ENCODE measurements at places on chromosomes 1 and 21.

GRCh38 chr1:153698923-153699714 is 20.6 kb downstream of the NPR1 start:
- no peak for DNase-seq

- DNase-seq: no peak
Observed at GRCh38 chr1:215807911-215808436, 240.9 kb downstream of the KCTD3 start.

DNA sequence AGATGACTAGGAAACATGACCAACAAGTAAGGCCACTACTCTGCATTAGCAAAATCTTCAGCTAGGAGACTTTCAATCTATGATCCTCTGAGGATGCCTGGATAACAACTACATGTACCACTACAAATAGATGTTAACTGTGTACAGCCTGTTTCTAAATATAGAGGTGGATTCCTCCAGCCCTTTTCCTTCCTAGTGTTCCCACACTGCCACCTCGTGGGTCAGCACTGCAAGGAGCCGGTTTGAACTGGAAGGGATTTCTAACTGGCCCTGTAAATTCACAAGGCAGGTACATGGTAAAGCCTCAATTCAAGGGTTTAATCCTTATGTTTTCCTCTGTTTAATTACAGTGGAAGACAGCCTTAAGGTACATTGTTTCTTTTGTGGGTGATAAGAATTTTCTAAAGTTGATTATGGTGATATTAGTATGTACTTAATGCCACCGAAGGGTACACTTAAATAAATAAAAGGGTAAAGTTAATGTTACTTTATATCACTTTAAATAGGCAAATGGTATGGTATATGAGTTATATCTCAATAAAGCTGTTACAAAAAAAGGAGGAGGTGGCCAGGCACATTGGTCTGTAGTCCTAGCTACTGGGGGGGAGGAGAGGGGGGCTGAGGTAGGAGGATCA is 14.4 kb downstream of the SMYD3 start:
- no peak for DNase-seq

DNA sequence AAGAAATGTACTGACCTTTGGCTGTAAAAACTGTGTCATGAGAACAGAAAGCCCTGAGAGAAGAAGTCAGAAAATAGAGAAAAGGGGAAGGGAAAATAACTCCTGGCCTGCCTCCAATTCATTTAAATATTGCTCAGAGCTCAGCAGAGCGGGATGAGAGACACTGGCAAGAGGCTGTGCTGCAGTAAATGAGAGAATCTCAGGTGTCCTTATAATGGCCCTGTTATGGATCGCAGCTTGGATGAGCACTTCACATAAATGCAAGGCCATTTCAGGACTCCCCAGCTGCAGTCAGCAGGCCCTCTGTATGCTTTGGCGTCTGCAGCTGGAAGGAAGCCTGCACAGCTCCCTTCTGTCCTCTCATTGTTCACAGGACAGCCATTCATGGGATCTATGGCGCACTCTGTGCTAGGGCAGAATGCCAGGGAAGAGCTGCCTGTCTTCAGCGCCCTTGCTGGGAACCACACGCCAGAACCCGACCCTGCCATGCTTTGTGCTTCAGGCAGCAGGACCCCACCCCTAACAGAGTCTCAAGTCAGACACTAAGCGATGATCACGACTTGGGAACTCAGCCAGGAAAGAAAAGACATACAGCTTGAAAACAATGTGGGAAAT is 20.7 kb upstream of the ABCB10 start:
- DNase-seq: peak; percentile 47

GRCh38 chr1:155013632-155014031 is 11.0 kb downstream of the ZBTB7B start:
- DNase-seq: no peak

DNA sequence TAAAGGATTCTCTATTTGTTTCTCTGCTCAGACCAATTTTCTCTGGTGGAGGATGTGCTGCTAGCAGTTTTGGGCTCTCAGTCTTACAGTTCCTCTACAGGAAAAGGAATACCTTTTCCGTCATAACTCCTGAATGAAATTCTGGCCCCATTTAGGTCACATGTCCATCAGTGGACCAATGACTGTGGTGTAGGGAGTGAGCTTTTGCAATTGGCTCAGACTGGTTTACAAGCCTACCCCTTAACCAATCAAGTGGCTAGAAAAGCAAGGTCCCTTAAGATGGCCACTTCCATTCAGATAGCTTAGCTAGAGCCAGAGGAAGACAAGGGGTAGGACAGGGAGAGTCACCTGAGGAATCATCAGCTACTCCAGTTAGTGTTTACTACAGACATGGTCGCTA is 16.4 kb upstream of the ZNF281 start:
- no peak for DNase-seq

DNA sequence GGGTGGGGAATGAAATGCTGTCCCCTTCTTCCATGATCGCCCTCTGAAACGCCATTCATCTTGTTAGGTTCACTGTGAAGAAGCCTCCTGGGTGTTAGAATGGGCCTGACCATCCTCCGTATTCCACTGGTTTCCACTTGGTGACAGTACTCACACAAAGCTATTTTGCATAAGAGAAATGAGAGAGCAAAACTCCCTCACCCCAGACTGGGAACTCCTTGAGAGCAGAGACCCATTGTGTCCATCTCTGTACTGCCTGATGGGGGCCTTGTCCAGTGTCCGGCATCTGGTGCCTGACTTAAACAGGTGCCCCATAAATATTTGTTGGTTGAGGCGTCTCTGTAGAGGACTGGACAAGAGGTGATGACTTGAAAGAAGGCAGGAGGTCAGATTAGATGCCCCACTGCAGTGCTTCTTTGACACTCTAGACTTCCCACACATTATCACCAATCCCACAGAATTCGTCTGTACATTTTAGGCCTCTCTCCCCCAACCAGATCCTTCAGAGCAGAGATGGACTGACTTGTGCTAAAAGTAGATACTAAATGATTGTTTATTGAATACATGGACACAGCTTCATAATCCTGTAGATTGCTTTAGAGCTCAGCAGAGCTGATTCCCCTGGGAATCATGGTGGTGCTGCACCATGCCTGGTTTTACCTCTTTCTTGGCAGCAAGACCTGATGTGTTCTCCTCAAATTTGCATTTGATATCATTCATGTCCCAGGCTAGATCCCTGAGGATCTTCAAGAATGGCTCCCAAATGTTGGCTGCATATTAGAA is 22.4 kb upstream of the KCNA2 start:
- no peak for DNase-seq

DNA sequence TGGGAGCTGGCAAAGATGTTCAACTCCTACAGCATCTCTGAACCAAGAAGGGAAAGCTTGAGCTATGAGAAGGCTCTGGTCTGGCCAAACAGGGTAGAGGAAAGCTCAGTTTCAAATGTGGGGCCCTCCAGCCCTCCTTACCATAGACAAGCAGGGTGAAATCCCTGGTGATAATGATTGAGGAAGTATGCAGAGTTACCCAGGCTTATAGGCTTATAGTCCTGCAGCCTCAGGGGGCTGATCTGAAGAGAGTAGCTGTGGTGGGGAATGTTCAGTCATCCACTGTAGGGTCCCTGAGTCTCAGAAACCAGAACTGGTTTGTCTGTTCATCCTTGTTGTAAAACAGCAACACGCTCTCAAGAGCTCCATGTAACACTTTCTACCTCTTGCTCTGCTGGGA is 19.8 kb upstream of the LY9 start:
- DNase-seq: no peak

DNA sequence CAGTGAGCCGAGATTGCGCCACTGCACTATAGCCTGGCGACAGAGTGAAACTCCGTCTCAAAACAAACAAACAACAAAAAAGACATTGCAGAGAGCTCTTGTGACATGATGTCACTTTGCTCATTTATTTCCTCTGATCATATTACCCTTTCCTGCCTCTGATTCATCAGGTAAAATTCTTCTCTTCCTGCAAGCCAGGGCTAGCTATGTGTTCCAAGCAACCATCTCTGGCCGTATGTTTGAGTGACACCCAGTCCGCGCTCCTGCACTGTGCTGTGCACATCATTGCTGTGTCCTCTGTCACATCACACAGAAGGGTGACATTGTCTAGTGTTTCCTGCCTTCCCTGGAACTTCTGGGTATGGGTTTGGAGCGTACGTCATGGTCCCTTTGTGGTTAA is 251.3 kb downstream of the PCP4 start:
- no peak for DNase-seq

- no peak for DNase-seq
Observed at GRCh38 chr1:185244015-185244747, 72.9 kb downstream of the IVNS1ABP start.

DNA sequence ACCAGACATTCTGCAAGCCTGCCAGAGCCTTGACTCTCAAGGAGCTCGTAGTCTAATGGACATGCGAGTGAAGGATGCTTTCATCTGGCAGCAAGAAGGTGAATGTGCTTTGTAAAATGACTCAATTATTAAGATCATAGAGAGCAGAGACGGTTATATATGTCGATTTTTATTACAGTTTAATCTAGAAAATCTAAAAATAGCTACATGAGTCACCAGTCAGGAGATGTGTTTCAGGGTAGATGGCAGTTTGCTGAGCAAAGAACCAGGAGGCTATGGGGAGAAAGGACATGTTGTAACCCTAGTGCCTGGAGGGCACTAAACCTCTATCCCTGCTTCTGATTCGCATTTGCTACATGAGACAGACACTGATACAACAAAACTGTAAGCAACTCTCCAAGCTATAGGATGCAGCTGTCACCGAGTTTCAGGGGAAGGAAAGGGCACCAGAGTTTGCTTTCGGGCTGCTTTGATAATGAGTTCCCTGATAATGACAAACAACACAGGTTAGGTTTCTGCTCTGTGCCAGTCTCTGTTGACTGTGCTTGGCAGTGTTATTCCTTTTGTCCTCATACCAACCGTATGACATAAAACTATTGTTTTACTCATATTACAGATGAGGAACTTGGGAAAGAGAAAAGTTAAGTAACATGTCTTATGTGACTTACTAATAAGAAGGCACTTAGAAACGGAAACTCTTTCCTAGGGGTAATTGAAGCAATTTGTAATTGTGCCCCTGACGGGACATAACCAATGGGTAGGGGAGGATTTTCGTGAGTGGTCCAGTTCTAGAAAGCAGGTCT is 43.2 kb downstream of the C1orf198 start:
- DNase-seq: peak; percentile 34

- no peak for DNase-seq
Observed at GRCh38 chr1:180951836-180952656, 39.3 kb downstream of the KIAA1614 start.

DNA sequence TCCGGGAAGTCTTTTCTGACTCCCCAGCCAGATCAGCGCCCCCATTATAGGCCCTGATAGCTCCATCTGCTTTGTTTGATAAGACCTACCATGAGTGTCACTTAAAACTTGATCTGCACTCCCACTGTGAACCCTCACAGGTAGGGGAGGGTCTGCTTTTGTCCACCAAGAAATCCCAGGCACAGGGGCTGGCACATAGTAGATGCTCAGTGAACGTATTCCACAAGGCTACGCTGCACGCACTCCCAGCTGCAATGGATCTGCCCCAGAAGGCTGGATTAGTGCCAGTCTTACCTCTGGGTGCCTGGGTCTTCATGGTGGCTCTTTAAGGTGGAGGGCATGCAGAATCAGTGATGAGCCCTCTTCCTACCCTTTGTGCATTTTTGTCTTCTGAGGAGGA is 447.1 kb downstream of the PTPRU start:
- no peak for DNase-seq

GRCh38 chr1:228004856-228005462 is 1.8 kb upstream of the WNT3A start:
- DNase-seq: no peak

- no peak for DNase-seq
Observed at GRCh38 chr1:91727763-91728162, 158.2 kb downstream of the TGFBR3 start.

DNA sequence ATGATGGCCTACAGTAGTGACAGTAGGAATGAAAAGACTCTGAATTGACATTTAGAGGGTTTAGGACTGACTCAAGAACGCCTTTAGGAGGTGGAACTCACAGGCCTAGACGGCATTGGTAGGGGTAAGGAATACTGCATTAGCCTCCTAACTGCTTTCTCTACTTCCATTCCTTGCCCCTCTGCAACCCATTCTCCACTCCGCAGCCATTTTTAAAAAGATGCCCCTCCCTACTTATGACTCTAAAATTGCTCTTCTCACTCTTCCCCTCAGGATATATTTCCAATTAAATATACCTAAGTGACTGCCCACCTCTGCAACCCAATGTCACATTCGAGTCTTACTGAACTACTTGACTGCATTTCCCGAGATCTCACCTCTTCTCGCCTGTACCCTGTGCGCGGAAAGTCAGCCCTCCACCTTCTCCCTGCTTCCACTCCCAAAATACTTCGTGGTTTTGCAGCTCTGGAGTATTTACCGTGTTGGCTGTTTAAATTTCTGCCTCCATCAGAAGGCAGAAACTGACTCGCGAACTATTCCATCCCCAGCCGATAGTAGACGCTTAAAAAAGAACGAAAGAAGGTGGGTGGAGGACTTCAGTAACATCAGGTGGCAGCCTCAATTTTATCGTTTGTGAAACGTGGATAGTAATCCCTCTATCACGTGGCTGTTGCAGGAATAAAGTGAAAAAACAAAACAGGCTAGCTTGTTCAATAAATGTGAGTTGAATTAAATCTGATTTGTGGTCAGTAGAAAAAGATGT is 1.1 kb upstream of the YBX1 start:
- DNase-seq: no peak

DNA sequence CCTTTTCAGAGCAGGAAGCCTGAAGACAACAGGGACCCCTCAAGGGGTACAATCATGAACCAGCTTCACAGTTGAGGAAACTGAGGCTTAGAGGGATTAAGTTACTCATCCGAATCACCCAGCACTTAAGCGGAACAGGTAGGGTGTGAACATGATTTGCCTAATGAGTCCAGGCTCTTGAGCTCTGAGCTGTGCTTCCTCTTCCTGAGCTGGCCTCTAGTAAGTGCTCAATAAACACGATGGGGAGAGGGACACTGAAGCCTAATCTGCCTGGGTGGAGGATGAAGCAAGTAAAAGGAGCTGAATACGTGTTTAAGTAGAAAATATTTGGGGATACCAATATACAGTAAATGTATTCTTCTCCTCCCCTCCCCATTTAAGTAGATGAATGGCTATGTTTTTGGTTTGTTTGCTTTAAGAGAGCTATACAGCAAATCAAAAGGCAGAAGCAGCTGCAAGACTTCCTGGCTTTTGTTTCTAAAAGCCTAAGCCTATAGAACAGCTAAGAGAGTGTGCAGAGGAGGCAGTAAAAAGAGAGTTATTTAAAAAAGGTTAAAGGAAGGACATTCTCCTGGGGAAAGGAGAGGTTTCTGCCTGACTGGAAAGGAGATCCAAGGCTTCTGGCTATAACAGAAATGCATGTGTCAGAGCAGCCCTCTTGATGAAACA is 20.5 kb downstream of the STPG1 start:
- no peak for DNase-seq

Data from SIG-M5 (cell line).